ENCODE measurements at places on chromosomes 3 and 15.

- DNase-seq, result no peak
Measured at GRCh38 chr15:48440084-48440483, 108.9 kb downstream of the DUT start.

- no peak for DNase-seq
Measured at GRCh38 chr3:110767838-110768237, 303.8 kb upstream of the NECTIN3 start.

- DNase-seq, result peak; percentile 52
Measured at GRCh38 chr3:56878074-56878473, 76.3 kb upstream of the ARHGEF3 start.

DNA sequence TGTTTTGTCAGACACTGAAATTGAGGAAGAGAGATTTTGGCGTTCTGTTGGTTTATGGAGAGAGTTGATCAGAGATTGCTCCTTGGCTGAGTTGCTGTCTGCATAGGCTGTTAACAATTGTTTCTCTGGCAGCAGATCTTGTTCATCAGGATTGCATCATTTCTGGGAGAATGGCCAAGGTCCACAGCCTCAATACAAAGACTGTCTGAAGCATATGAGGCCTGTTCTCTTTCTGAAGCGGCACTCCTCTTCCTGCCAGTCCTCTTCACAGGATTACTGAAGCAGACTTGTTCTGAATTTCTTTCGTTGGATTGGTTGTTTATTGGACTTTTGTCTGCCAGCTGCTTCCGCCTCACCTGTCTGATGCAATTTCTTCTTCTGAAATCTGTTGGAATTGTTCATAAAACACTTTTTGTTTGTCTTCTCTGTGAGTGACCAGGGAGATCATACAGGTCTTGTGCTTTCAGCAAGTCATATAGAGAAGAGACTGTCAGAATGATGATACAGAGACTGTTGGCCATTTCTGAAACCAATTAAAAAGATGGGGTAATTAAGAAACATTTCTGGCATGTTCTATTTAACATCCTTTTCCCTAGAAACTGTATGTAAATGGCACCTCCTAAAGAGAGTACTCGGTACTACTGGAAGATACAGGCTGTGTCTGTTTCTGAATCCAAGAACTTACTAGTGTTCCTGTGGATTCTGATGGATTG is 25.5 kb downstream of the SETD5 start:
- DNase-seq, result peak; percentile 49

- DNase-seq, result no peak
Measured at GRCh38 chr3:11654166-11654565, 10.5 kb upstream of the VGLL4 start.

DNA sequence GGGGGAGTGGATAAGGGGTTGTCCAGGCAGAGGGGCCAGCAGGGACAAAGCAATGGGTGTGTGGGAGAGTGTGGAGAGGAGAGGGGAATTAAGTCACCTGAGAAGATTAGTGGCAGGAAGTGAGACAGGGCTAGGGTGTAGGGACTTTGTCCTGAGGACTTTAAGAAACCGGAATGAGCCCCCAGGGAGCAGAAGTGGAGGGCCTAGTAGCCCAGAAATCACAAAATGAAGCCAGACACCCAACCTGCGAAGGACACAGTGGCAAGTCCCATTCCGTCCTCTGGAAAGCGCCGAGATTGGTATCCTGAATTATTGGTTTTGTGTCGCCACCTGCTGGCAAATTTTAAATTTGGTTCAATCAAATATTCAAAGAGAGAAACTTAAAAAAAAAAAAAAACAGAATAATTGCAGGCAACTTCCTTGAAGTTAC is 78.0 kb upstream of the SLC25A36 start:
- DNase-seq, result peak; percentile 51

DNA sequence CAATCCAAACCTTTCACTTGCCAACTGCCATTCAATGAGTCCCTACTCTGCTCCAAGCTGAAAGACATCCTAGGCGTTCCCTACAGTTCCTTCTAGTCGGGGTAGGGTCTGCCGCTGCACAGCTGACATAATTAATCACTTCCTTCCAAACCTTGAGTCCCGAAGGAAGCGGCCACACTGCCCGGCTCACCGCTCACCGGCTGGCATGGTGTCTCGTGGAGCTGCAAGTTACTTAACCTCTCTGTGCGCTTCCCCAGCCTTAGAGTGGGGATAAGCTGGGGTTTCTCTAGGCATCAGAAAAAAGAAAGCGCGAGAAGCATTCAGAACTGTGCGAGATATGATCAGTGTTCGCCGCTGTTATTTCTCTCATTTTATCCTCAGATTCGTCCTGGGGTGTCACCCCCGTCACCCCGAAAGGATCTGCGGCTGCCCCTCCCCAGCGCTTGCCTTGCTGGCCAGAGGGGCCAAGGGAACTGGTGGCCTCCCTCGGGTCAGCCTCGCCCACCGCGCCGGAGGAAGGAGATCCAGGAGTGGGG is 748 bp downstream of the MRPS25 start:
- DNase-seq, result peak; percentile 53

DNA sequence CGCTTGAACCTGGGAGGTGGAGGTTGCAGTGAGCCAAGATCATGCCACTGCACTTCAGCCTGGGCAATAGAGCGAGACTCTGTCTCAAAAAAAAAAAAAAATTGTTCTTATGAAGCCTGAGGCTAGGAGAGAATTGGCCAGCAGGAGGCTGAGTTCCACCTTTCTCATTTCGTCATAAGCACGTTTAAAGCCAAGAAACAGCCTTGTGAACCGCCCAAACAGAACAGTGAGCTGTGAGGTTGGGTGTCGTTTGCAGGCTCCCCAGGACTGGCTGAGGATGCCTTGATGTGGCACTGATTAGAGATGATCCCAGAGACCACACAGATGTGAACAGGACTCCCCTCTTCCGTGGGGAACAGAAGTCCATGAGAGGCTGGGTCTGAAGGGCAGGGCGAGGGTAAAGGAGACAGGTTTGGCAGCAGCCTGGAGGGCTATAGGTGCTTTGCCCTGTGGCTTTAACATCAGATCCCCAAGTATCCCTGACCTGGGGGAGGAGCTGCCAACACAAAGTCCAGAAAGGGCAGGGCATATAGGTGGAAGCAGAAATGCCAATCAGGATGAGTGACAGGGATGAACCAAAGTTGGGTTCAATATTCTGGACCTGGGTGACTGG is 52.9 kb downstream of the CLEC3B start:
- no peak for DNase-seq

- no peak for DNase-seq
Measured at GRCh38 chr3:47193871-47194859, 30.3 kb upstream of the SETD2 start.

GRCh38 chr3:42056840-42057239 is 34.3 kb upstream of the TRAK1 start:
- DNase-seq, result no peak

DNA sequence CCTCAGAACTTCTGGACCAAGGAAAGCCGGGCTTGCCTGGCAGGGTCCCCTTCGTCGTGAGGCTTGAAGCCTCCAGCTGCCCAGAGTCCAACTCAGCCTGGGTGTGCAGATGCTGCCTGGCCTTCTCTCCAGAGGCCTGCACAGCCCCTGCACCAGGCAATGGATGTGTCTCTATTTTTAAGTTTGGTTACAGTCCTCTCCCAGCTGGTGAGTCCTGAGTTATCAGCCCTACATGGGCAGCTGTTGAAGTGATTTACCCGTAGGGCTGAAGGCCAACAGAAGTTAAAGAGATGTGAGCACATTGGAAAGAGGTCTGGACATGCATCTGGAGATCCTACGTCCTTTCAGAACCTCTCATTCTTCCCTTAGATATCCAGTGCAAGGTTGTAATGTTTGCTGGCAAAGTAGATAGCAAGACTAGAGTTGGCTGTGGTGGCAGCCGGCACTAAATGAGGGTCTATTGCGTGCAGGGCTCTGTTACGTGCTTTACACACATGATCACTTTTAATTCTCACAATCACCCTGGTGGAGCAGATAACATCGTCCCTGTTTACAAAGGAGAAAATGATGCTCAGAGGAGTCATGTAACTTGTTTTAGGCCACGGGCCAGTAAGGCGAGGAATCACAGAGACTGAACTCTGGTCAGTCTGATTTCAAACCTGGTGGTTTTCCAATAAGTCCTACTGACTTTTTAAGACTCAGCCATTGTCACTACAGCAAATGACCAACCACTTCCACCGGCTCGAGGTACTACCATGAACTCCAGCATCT is 9.9 kb downstream of the FYCO1 start:
- no peak for DNase-seq

DNA sequence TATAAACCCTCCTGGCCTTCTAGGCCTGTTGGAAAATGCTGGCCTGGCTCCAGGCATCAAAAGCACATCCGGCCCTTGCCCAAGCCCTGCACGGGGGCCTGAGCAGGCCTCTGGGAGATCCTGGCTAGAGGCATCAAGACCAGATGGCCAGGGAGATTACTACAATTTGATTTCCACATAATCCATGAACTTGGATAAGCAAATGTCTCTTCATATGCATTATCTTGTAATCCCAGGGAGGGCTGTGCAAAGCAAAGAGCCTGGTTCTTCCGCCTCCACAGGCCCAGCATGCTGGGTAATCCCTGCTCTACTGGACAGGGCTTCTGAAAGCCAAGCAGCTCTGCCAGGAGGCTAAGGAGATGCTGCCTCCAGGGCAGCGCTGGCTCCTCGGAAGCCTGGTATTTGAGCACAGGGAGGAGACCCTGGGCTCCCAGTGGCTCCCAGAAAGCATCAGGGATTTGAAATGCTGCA is 18.2 kb downstream of the MRPL46 start:
- no peak for DNase-seq

DNA sequence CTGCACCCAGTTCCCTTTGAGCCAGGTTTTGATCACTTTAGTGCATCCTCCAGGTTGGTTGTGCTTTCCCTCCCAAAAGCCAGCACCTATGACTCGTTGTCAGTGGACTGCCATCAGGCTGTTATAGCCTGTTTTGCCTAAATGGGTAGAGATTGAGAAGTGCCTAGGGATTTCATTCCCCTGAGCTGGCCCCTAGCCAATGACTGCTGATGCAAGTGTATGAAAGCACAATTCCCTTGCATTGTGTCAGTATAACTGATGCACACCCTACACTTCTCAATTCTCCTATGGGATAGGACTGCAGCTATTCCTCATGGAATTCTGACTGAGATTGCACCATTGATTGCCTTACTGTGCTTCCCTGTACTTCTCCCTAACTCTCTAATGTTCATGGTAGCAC is 102.1 kb upstream of the ARPP21 start:
- no peak for DNase-seq

GRCh38 chr3:133865136-133865855 is 30.4 kb downstream of the RAB6B start:
- DNase-seq, result no peak

All from CD4-positive, CD25-positive, alpha-beta regulatory T cell (primary cell).